ENCODE measurements at places on chromosomes 5 and 9. TPM values are rescaled to one million over a fixed set of nuclear protein-coding genes. Genes with fewer than 3 reads are reported as not detected.
A peak's percentile ranks its signal among the peaks of the same experiment; 100 is the strongest.

- peak overlapping the region; percentile 93 for H3K27ac ChIP-seq
- no peak for DNase-seq
- no peak overlapping the region for H3K4me3 ChIP-seq
- no peaks in the 10 kb centered on the region for H3K27me3 ChIP-seq
- H3K36me3 ChIP-seq: no peaks in the 10 kb centered on the region
These were observed 29.2 kb downstream of the RUSC2 start for GRCh38 chr9:35518981-35519679.

GRCh38 chr5:56106837-56107236, 112.1 kb upstream of the IL6ST start:
- H3K27me3 ChIP-seq: no peaks in the 10 kb centered on the region
- H3K4me1 ChIP-seq: no peaks in the 10 kb centered on the region
- no peak overlapping the region for H3K27ac ChIP-seq
- H3K36me3 ChIP-seq: no peaks in the 10 kb centered on the region
- H3K4me3 ChIP-seq: no peak overlapping the region

DNA sequence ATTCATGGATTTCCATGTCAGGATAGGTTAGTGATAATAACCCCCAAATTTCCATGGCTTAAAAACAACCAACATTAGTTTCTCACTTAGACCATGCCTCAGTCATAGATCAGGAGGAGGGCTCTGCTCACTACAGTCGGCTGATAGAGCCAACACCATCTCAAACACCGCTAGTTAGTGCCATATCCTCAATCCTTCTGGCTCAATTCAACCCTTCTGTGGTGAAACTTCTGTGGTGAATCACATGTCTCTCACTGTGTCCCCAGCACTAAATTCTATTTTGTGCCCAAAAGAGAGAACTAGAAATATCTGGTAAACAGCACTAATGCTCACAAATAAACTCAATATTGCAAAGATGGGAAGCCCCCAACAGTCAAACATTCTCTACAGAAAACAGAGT, 21.1 kb downstream of the ECPAS start:
- H3K36me3 ChIP-seq: no peaks in the 10 kb centered on the region
- DNase-seq: no peak
- H3K4me3 ChIP-seq: no peak overlapping the region
- H3K27ac ChIP-seq: no peak overlapping the region
- H3K27me3 ChIP-seq: no peaks in the 10 kb centered on the region
- H3K4me1 ChIP-seq: peaks cover 8% of the 10 kb centered on the region

DNA sequence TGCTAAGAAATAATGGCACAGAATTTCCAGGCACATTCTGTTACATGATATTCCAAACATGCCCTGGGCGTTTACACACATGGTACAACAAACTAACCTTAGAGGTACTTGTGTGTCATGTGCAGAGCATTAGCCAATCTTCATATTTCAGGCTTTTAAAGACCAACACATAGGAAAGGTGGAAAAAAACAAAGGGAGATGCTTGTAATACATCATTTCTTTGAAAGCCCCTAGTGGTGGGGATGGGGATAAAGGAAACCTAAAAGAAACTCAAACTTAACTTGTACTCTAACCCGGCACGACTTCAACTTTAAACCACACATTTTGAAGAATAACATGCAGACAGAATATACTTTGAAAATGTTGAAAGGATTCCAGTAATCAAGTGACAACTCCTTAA, 133.6 kb downstream of the PTPRD start:
- H3K4me3 ChIP-seq: no peak overlapping the region
- no peaks in the 10 kb centered on the region for H3K27me3 ChIP-seq
- H3K36me3 ChIP-seq: no peaks in the 10 kb centered on the region
- DNase-seq: no peak

- H3K36me3 ChIP-seq: no peaks in the 10 kb centered on the region
- H3K4me1 ChIP-seq: peaks cover 18% of the 10 kb centered on the region
- H3K4me3 ChIP-seq: no peak overlapping the region
- peak overlapping the region; percentile 13 for H3K27ac ChIP-seq
- H3K27me3 ChIP-seq: no peaks in the 10 kb centered on the region
- DNase-seq: peak; percentile 91
These were observed 152.8 kb downstream of the GAS1 start for GRCh38 chr9:86794391-86795046.

- H3K27me3 ChIP-seq: no peaks in the 10 kb centered on the region
- DNase-seq: no peak
- no peaks in the 10 kb centered on the region for H3K4me1 ChIP-seq
- H3K27ac ChIP-seq: no peak overlapping the region
- H3K36me3 ChIP-seq: no peaks in the 10 kb centered on the region
- H3K4me3 ChIP-seq: no peak overlapping the region
These were observed 11.5 kb downstream of the STKLD1 start for GRCh38 chr9:133387680-133388079.

DNA sequence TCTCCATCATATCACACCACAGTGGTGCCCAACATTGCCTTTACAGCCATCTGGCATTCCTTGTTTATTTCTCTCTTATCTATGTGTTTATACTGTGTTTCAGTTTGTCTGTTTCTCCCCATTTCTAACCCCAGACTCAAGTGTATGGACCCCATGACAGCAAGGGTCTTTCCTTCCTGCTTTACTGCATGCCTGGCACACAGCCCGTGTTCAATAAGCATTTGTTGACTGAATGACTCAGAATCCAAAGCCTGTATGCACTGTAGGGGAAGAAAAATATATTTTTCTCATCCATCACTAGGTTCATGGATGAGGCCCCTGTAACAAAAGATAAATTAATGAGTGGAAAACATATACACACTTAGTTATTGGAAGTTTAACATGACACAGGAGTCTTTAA, 190.8 kb upstream of the SEMA6A start:
- H3K36me3 ChIP-seq: no peaks in the 10 kb centered on the region
- H3K27me3 ChIP-seq: no peaks in the 10 kb centered on the region
- no peak overlapping the region for H3K27ac ChIP-seq
- DNase-seq: no peak

- peaks cover 18% of the 10 kb centered on the region for H3K27me3 ChIP-seq
- no peak overlapping the region for H3K4me3 ChIP-seq
- no peak for DNase-seq
- no peaks in the 10 kb centered on the region for H3K36me3 ChIP-seq
These were observed 2.2 kb upstream of the NSMF start for GRCh38 chr9:137461316-137461662.

GRCh38 chr5:93677359-93677891, 64.0 kb downstream of the POU5F2 start:
- H3K27ac ChIP-seq: peak overlapping the region; percentile 91
- DNase-seq: peak; percentile 94
- H3K36me3 ChIP-seq: no peaks in the 10 kb centered on the region
- H3K4me1 ChIP-seq: peaks cover 53% of the 10 kb centered on the region
- no peaks in the 10 kb centered on the region for H3K27me3 ChIP-seq

DNA sequence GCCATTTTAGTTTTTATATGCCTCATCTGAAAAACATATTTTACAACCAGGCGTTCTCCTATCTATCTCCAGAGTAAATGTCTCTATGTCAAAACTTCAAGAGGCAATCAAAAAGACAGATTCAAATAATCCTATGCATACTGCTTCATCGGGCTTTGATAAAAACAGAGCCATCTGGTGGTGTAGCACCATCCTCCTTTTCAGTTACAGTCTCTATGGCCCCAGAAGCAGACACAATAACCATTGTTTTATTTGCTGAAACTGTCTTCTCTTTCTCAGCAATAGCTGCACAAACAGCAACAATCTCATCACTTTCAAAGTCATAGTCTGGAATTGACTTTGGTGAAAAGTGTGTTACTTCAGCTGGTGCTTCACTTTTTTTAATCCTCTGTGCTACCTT, 36.3 kb downstream of the PTGER4 start:
- peaks cover 3% of the 10 kb centered on the region for H3K36me3 ChIP-seq
- no peak overlapping the region for H3K27ac ChIP-seq
- DNase-seq: no peak
- no peaks in the 10 kb centered on the region for H3K27me3 ChIP-seq
- no peak overlapping the region for H3K4me3 ChIP-seq
- H3K4me1 ChIP-seq: no peaks in the 10 kb centered on the region

- H3K27me3 ChIP-seq: no peaks in the 10 kb centered on the region
- H3K4me3 ChIP-seq: no peak overlapping the region
- peak overlapping the region; percentile 96 for H3K27ac ChIP-seq
- no peak for DNase-seq
- H3K4me1 ChIP-seq: peaks cover 30% of the 10 kb centered on the region
These were observed 11.6 kb upstream of the ABL1 start for GRCh38 chr9:130823435-130823834.

- no peaks in the 10 kb centered on the region for H3K4me1 ChIP-seq
- DNase-seq: no peak
- H3K27me3 ChIP-seq: no peaks in the 10 kb centered on the region
These were observed 1148.4 kb downstream of the EFNA5 start for GRCh38 chr5:106522296-106522695.

DNA sequence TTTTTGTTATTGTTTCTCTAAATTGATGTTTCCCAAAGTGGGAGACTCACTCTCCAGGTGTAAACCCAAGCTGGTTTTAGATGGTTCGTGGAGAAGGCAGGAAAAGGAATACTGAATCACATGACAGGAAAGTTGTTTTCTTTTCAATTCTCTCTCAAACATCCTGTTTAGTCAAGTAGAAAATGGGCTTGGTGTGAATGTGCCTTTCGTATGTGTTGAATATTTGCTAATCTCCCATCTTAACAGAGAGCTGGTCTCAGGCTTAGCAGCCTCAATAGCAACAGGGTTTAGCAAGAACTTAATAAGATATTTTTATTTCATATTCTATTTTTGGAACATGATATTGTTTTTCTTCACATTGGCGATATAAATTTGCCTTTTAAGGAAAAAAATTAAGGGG, 119.7 kb downstream of the INSYN2B start:
- no peak for DNase-seq
- no peaks in the 10 kb centered on the region for H3K27me3 ChIP-seq
- H3K4me1 ChIP-seq: no peaks in the 10 kb centered on the region

- H3K36me3 ChIP-seq: no peaks in the 10 kb centered on the region
- H3K27ac ChIP-seq: no peak overlapping the region
- peaks cover 5% of the 10 kb centered on the region for H3K4me1 ChIP-seq
- no peak for DNase-seq
These were observed 107.4 kb downstream of the JAKMIP2 start for GRCh38 chr5:147675168-147675567.

GRCh38 chr5:14413331-14413750, 168.3 kb upstream of the OTULINL start:
- no peak for DNase-seq
- H3K36me3 ChIP-seq: peaks cover 27% of the 10 kb centered on the region
- no peak overlapping the region for H3K27ac ChIP-seq
- H3K27me3 ChIP-seq: no peaks in the 10 kb centered on the region
- H3K4me1 ChIP-seq: no peaks in the 10 kb centered on the region

DNA sequence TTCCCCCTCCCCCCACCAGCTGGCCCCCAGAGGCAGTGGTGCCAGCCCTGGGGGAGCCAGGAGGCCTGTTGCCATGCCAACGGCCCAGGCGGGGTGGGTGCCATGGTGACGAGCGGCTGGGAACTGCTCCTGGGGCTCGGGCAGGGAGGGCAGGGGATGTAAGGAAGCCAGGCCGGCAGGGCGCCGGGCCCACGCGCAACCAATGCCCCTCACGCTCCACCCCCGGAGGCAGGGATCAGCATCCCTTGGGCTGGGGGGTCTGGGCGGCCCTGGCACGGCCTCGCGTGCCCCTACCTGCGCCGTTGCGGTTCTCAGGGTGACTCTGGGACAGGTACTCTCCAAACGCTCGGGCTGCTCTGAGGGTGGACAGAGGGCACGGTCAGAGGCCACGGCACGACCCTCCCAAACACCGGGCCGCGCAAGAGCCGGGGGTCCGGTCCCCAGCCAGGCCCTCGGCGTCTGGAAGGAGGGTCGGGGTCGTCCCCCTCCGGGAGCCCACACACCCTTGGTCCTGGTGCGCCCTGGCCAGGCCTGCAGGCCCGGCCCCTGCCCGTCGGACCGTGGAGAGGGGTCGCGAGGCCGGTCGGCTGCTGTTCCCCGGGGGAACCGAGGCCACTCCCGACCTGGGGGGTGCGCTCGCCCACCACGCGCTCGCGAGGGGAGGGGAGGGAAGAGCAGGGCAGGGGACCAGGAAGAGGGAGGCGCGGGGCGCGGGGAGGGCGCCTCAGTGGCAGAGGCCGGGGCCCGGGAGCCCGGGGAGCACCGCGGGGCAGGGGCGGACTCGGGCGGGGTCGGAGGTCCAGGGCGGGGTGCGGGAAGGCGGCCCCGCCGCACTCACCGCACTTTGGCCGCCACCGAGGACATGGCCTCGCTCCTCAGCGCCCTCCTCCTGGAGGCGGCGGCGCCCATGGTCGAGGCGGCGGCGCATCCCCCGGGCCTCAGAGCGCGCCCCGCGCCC, 661 bp downstream of the NSMF start:
- H3K4me3 ChIP-seq: peak overlapping the region; percentile 51
- no peak overlapping the region for H3K27ac ChIP-seq
- DNase-seq: no peak
- peaks cover 12% of the 10 kb centered on the region for H3K4me1 ChIP-seq

DNA sequence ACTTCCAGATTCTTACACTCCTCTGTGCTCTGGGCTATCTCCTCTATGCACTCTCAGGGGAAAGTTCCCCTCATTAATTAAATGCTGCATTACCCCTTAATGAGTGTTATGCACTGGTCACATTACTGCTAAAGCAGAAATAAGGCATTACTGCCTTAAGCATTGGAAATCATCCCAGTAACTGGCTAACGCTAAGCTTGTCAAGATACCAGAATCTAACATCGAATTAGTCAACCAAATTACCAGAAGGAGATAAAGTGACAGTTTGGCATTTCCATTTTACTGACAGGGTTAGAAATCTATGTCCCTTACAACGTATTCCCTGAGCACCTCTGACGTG, 69.5 kb upstream of the FAM169A start:
- H3K27me3 ChIP-seq: no peaks in the 10 kb centered on the region
- H3K27ac ChIP-seq: no peak overlapping the region
- H3K4me3 ChIP-seq: no peak overlapping the region
- no peak for DNase-seq

- no peaks in the 10 kb centered on the region for H3K4me1 ChIP-seq
- no peaks in the 10 kb centered on the region for H3K27me3 ChIP-seq
- no peak overlapping the region for H3K4me3 ChIP-seq
- no peak for DNase-seq
- H3K27ac ChIP-seq: no peak overlapping the region
- H3K36me3 ChIP-seq: no peaks in the 10 kb centered on the region
These were observed 375.8 kb upstream of the ST8SIA4 start for GRCh38 chr5:101278917-101279316.

Gene MAP1B
- total RNA-seq: 258 TPM

Gene SHISAL2B
- not detected for total RNA-seq

Gene OCLN
- total RNA-seq: 5.6 TPM

Gene TAS2R1
- not detected for total RNA-seq

Gene SEMA6A
- total RNA-seq: 27.6 TPM

Gene HRH2
- 15.6 TPM for total RNA-seq

Gene SCGB3A2
- not detected for total RNA-seq
